ENCODE measurements at places on chromosomes 1 and 21. TPM values are rescaled to one million over a fixed set of nuclear protein-coding genes. Genes with fewer than 3 reads are reported as not detected.

Gene STYXL2
- not detected for total RNA-seq

Gene C1orf21
- 12.1 TPM for total RNA-seq

Gene AMPD1
- total RNA-seq, result not detected

Gene SLFNL1
- under 0.01 TPM for total RNA-seq

Gene ZNF644
- total RNA-seq, result 21.4 TPM

Gene TFF2
- not detected for total RNA-seq

Gene ICOSLG
- total RNA-seq, result under 0.01 TPM

Data from bronchus fibroblast of lung (primary cell).